ENCODE measurements at places on chromosomes 4 and X. TPM values are rescaled to one million over a fixed set of nuclear protein-coding genes. Genes with fewer than 3 reads are reported as not detected.

Gene ZNF595
- 11.0 TPM for total RNA-seq

Gene GRIA3
- total RNA-seq, result 10.1 TPM

DNA sequence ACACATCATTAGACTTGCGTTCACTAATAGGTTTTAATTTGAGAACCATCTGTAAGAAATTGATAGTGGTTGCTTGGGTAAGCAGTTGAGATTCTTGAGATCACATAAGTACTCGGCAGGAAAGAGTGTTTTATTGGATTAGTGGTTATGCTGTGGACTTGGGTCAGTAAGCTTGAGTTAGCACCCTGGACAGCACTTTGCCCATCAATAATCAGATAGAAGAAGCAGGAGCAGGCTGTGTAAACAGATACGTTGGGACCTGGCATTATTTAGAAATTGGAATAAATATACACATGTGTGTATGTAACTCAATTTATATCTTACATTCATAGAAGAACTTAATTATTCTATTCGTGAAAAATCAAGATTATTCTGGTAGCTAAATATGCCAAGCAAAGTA, 357.5 kb upstream of the SMIM31 start:
- DNase-seq, result no peak

DNA sequence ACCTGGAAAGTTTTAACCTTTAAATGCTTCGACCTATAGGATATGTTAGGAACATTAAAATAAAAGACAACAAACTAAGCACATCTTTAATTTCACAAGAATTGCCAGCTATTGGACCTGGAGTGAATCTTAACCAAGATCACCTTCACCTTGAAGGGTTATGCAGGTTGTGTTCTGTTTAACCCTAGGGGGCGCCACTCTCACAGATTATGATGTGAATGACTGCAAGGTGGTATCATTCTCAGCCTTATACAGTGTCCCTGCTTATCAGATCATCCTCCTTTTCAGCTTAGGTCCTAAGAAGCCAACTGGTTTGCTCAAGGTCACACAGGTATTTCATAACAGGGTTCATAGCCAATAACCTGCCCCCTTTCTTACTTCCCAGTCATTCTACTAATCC, 23.5 kb downstream of the INTS6L start:
- no peak for DNase-seq

DNA sequence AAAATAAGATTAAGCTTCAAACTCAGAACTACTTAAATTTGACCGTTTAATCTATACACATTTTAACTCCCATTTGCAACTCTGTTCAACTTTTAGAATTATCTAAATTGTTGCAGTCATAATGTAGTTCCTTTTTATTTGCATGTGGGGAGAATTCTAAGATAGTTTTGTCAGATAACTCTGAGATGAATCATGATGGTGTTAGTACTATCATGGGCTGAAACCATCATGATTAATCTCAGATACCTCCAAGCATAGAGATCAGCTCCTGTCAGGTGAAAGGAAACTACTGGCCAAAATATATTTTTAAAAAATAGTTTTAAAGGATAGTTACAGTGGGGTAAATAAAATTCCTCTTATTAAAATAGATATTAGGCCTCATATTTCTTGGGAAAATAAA, 39.0 kb downstream of the FBXO8 start:
- no peak for DNase-seq

DNA sequence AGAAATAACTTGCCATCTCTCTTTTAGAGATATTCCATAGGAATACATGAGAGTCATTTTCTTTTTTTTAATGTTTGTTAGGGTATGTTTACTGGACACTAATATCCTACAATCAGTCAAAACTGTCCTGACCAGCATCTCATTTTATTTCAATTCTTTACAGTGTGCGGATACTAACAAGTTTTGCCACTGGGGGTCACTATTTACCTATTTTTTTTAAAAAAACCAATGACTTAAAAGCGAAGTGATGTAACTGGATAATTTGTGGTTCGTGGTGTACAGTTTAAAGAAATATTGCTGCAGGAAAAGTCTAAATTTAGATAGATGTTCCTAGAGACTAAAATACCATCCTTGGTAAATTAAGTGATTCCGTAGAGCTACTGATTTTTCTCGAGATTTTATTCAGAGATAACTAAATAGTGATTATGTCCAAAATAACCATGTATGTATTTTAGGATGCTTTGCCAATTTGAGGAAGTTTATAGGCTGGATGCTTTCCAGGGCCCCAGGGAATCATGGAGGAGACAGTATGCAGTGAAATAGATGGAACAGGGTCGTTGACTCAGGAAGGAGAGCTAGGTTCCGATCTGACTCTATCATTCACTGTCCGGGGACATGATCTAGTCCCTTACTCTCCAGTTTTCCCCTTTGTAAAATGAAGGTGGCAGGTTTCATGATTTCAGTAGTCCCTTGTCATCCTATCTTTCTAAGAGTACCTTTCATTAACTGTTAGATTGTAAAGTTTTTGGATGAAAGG, 34.0 kb upstream of the GNPDA2 start:
- peak; percentile 65 for DNase-seq

DNA sequence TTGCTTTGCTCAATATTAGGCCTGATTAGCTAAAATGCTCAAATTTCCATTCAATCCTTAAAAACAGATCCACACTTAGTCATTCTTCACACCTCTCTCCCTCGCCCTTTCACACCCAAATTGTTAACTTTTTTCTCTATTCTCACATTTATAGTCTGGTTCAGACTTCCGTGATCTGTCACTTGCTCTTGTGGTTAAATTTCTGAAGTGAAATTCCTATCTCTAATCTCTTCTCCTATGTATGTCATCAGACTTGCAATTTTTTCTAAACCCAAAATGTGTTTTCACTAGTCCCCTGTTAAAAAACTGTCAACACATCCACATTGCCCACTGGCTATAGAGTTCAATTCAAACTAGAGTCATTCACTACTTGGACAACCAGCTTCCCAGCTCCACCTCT, 63.2 kb downstream of the SNCA start:
- DNase-seq, result no peak

DNA sequence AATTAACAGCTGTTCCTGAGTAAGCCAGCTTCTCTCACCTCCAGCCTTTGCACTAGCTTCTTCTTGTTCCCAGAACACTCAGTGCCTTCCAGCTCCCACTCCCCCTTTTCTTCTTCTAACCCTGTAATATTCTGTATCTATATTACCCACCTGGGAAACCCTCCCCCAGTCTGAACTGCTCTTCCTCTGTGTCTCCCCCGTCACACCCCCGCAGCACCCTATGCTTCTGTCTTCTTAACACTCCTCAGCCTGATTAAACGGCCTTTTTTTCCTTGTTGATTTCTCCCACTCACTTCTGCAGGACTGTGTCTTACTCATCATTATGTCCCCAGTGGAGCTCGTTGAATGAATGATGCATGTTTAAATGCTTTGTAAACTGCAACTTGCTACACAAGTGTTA, 9.0 kb upstream of the LONRF3 start:
- no peak for DNase-seq

DNA sequence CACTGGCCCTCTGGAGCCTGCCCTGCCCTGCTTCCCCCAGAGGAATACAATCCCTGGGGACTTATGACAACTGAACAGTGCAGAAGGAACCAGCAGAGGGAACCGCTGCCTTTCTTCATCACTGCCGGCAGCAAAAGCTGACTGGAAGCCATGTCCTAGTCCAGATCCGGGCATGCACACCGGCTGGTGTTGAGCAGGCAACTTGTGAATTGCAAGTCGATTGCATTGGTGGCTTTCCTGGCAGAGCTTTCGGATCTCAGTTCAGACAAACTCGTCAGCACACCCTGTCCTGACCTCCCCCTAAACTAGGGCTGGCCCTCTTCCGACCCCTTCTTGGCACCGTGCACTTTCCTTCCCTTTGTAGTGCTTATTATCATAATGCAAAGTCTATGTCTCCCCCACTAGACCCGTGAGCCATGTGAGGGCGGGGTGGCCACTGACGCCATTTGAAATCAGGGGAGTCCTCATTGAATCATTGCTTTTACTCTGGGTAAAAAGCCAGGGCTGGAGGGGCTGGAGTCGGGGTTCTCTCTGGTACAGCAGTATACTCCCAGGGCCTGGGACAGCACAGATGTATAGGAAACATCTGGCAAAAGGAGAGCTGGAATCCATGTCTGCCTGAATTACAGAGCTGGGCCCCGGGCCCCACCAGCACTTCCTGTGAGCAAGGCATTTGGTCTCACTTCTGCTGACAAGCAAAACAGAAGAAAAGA, 1.8 kb downstream of the ARHGAP4 start:
- DNase-seq, result peak; percentile 35
